NCI-H1436 (cell line): ENCODE measurements at places on chromosomes 16 and 17.

- no peak for DNase-seq
These were observed 8.7 kb downstream of the DNAI2 start for GRCh38 chr17:74282587-74283370.

DNA sequence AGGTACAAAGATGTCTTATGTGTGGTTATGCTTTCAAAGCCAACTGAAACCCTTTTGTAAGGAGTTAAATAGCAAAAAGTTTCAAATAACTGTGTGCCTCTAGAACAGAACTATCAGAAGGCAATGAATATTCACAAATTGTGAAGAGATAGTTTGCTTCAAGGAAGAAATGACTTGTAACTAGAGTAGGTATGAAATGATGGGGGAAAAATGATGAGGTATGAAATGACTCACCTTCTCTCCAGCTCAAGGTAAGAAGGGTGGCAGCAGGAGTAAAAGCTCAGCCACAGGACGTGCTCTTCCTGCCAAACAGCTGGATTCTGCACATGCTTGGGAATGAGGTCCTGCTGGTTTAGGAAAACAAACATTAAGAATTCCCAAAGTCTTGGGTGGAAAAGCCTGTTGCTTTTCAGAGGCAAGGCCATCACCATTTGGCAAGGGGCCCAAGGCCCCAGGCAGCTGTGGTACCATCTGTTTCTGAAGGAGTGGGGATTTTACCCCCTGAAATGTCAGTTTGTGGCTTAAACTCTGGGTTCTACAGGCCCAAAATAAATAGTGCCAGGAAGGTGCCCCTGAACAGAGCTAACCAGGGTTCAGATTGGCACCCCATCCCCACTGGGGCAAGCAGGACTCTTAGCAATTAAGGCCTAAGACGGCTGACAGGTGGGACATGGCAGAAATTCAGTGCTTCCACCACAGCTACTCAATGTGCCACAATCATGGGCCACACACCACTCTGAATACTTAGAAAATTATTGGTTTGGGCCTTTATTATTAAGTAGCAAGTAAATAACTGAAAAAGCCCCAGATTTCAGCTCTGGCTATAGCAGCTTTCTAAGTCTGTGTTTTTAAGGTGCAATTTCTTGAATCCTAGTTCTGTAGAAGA is 13.3 kb downstream of the HERPUD1 start:
- DNase-seq, result no peak

DNA sequence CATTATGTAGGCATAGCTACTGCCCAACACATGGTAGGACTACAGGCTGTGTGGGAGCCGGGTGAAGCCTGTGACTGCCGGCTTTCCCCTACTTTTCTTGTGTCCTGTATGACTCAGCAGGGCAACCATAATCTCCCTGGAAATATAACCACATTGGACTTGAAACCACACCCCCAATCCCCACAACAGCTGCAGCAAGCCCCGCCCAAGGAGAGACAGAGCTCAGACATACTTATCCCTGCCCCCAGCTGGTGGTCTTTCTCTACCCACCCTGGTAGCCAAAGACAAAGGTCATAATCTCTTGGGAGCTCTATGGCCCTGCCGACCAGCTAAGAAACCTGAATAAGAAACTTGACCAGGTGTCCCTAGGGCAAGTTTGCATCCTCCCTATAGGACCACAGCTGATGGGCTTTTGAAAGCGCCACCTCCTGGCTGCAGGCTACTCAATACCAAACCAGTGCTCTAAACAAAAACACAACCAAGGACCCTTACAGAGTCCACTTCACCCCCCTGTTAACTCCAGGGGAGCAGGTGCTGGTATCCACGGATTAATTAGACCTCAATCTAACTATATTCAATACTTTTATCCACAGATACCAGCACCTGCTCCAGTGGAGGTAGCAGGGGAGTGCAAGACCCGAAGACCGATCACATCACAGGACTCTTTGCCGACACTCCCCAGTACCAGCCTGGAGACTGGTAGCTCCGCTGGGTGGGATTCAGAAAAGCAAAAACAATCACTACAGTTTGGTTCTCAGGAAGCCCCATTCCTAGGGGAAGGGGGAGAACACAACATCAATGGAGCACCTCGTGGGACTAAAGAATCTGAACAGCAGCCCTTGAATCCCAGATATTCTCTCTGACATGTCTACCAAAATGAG is 91.2 kb downstream of the IRX5 start:
- DNase-seq, result no peak

DNA sequence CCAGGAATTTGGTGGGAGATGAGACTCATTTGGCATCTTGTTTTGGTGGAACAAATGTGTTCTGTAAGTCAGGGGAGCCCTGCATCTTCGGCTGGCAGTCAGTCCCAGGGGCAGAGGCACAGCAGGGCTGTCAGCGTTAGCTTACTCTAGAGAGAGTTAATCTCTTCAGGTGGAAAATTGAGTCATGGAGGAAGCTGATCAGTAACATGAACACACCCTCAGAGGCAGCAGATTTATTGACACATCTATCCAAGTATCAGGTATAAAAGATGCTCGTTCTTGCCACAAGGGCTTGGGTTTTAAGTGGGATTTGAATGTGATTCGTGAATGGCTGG is 55.2 kb downstream of the EPN2 start:
- DNase-seq, result no peak

DNA sequence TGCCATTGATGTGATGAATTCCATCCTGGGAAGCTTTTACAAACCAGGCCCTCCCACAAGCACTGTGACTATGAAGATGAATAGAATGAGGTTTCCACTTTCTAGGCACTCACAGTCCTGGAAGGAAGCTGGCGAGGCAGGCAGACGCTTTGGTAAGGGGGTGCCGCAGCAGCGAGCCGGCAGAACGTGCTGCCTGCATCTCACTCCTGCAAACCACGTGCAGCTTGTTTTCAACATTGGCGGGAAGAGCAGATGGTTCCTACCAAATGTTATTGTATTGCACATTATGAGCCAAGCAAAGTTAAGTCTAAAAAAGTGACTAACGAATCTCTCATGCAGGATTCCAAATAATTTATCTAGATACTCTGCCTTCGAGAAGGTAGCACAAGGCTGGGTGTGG is 3.7 kb upstream of the DNAI2 start:
- DNase-seq, result no peak

DNA sequence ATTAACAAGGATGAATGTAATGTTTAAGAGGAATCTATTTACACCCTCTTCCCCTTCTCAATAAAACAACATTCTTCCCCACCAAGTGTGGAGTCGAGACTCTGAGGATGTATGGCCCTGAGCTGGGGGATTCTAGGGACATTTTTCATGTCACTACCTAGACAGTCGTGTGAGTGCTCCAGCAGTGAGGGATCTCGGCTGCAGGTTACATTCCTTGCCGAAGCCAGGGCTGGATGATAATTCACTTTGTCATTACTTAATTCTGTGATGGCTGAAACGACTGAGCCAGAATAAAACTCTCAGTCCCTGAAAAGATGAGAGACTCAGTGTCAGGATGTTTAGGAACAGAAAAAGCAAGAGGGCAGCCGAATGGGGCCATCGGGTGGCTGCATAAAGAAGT is 106.9 kb upstream of the HSBP1 start:
- DNase-seq, result no peak

- no peak for DNase-seq
These were observed 5.2 kb downstream of the ARSG start for GRCh38 chr17:68296217-68297191.

DNA sequence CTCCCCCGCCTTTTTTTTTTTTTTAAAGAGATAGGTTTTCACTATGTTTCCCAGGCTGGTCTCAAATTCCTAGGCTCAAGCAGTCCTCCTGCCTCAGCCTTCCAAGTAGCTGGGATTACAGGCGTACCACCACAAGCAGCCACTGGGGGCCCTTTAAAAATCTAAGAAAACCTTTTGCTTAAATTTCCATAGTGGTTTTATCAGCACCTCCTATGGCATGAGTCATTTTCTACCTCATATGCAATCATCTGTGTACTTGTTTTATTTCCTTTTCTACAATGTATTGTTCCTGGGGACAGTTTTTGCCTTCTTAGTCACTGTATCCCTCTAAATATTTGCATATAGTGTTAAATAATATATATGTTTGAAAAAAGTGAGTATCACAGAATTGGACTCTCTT is 29.2 kb downstream of the GNA13 start:
- no peak for DNase-seq

- DNase-seq, result peak; percentile 17
These were observed 20.2 kb downstream of the VASN start for GRCh38 chr16:4391631-4392381.

GRCh38 chr16:48576927-48577326 is 33.1 kb downstream of the N4BP1 start:
- DNase-seq, result no peak

DNA sequence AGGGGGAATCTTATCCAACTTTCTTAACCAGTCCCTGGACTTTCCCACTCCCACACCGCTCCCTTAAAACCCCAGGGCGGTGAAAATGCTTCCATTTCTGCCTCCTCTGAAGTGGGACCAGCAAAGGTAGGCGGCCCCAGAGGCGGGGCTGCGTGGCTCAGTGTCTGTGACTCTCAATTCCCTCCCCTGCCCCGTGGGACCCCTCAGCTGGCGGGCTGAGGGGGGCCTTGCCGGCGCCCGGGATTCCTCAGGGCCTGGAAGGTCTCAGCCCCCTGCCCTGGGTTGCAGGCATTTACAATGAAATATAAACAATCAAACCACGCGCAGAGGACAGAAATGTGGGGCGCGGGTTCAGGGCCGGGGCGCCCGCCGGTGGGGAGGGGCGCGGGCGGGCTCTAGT is 3.6 kb downstream of the SOST start:
- DNase-seq, result no peak

DNA sequence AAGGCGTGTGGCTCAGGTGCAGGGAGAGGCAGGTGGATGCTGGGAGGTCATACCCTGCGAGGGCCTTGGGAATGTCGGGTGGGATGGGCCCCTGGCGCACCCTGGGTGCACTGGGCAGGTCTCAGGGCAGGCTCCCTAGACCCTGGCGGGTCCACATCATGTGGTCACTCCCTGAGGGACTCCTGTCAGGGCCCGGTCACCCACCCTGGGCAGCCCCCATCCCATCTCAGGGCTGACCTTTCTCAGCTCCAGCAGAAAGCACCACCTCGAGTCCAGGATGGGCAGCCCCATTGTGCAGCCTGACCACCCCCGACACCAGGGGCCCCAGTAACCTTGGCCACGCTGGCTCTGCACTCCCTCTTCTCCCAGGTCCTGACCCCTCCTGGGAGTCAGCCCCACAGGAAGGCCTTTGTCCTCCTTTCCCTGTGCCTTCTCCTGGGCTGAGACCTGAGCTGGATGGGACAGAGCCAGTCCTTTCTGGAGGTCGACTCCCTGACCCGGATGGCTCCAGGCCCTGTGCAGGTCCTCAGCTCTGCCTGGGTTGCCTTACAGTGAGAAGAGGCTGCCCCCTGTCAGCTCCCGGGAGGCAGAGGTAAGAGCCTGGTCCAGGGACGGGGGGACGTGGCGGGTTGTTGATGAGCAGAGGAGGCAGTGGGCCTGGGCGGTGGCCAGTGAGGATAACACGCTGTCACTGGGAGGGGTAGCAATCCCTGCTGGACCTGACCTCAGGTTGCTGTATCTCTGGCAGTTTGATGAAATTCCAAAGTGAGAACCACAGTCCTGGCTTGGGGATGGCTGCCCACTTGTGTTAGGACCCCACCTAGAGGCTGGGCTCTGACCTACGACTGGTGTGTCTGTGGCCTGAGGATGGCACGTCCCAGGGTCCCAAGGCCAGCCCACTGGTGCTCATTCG is 77.9 kb downstream of the GOSR1 start:
- peak; percentile 15 for DNase-seq

GRCh38 chr17:5418858-5419355 is 555 bp downstream of the NUP88 start:
- DNase-seq, result no peak

DNA sequence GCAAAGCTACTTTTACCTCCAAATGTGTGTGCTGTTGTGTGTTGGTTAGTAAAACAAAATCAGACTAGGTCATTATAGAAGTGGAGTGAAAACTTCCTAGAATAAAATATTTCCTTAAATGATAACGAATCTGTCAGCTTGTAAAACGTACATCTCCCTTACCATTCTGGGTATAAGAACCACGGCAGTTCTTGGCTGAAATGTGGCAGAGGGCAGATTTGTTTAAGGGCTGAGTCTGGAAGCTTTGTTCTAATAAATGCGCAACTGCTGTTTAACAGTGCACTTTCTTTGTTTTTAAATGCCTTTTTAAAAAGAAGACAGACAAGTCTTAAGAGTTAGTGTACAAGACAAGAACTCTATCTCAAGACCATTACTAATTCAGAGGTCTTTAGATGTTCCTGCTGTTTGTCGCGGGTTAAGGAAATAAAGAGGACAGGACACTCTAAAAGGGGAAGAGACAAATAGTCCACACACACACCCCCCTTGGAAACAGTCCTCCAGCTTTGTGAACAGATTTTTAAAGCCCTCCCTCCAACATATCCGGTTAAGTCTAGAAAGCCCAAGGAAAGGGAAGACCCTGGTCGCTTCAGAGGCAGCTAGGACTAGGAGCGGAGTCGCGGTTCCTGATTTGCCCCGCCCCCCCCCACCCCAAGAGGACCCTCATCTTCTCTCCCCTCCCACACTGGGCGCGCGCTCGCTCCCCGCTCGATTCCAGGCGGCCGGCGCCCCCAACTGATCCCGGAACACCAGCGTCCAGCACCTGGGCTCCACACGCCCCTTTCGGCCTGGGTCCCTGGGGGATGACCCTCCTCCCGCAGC is 658 bp downstream of the SYNRG start:
- DNase-seq, result peak; percentile 35

DNA sequence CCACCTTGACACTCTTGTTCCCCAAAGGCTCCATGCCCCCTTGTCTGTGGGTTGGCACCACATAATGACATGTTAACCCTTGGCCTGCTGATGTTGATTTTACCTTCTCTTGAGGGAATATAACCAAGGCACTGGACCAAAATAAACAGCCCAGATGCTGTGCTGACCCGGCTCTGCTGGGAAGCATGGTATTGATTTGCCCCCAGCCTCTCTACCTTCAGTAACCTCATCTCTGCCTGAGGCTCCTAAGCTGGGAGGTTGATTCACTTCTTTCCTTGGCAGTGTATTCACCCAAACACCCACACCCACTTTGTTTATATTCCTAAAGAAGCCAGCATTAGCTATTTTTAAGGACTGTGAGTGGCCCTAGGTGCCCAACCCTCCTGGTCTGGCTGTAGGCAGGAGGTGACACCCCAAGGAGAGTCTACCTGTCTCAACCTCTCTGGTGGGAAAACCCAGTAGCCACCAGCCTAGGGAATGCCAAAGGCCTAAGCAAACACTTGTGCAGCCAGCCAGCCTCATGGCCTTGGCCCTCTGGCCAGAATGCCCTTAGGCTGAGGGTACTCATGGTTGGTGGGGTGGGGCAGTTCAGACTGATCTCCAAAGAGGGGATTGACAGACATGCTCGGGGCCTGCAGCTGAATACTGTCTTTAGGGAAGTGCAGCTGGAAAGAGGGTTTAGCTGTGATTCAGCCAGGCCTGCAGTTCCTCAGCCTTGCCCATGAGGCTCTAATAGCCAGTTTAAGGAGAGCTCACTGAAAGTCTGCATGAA is 42.7 kb downstream of the GNAO1 start:
- no peak for DNase-seq

GRCh38 chr17:72603420-72604242 is 482.8 kb downstream of the SOX9 start:
- no peak for DNase-seq

GRCh38 chr17:22707626-22708025 is 1015.3 kb downstream of the KCNJ18 start:
- no peak for DNase-seq

GRCh38 chr17:48150597-48151001 is 43.0 kb downstream of the SNX11 start:
- DNase-seq, result no peak
